ENCODE measurements at places on chromosomes 5 and 9. TPM values are rescaled to one million over a fixed set of nuclear protein-coding genes. Genes with fewer than 3 reads are reported as not detected.

The HRCT1 gene
- 2.9 TPM for total RNA-seq

The FREM1 gene
- 5.8 TPM for total RNA-seq

The PRLR gene
- 16.7 TPM for total RNA-seq

The MSX2 gene
- 8.8 TPM for total RNA-seq

The CEL gene
- 5.2 TPM for total RNA-seq

The FBXW5 gene
- total RNA-seq = 137 TPM

The SLC6A18 gene
- not detected for total RNA-seq

The IFNA2 gene
- total RNA-seq = not detected

The SPRY4 gene
- 7.9 TPM for total RNA-seq

The PCDHA1 gene
- total RNA-seq = not detected

The ADAMTS6 gene
- 2.3 TPM for total RNA-seq

The CRAT gene
- 42.3 TPM for total RNA-seq

The PAEP gene
- total RNA-seq = not detected

The PTGES2 gene
- 47.4 TPM for total RNA-seq

The FAM151B gene
- total RNA-seq = 3.3 TPM

The CCDC180 gene
- total RNA-seq = 2.8 TPM

The SPACA9 gene
- 9.9 TPM for total RNA-seq

The FBXL7 gene
- total RNA-seq = 5.9 TPM

The PCDHA4 gene
- total RNA-seq = 0.21 TPM

The NMUR2 gene
- total RNA-seq = not detected

The PCDHA10 gene
- total RNA-seq = 0.68 TPM

The IRX4 gene
- total RNA-seq = 24.0 TPM

The TAL2 gene
- total RNA-seq = not detected

The SLC34A1 gene
- not detected for total RNA-seq

The IFNA4 gene
- not detected for total RNA-seq

The TMOD1 gene
- total RNA-seq = 3.8 TPM

The ARL14EPL gene
- not detected for total RNA-seq

The SHC3 gene
- 4.8 TPM for total RNA-seq

The ZNF346 gene
- 29.0 TPM for total RNA-seq

The C5orf58 gene
- total RNA-seq = not detected

The CFAP77 gene
- total RNA-seq = not detected

The F2R gene
- total RNA-seq = 48.6 TPM

The CTXN3 gene
- not detected for total RNA-seq

The IFNA13 gene
- not detected for total RNA-seq

The LMAN2 gene
- 160 TPM for total RNA-seq

The EPB41L4A gene
- total RNA-seq = 13.9 TPM

The GABRG2 gene
- not detected for total RNA-seq

The SPINK13 gene
- not detected for total RNA-seq

The STRBP gene
- total RNA-seq = 18.4 TPM

The DMXL1 gene
- total RNA-seq = 79.1 TPM

The NOXA1 gene
- total RNA-seq = 4.5 TPM

The SPATA31C1 gene
- not detected for total RNA-seq

The GPR151 gene
- not detected for total RNA-seq

The CFAP90 gene
- not detected for total RNA-seq

The SLC2A8 gene
- 17.2 TPM for total RNA-seq

The PFN3 gene
- not detected for total RNA-seq

The SEMA5A gene
- total RNA-seq = 31.7 TPM

The ZCCHC7 gene
- total RNA-seq = 22.4 TPM

The GARIN3 gene
- not detected for total RNA-seq

The ELOVL7 gene
- 16.6 TPM for total RNA-seq

The BHMT gene
- 0.64 TPM for total RNA-seq

The SLC6A3 gene
- 0.16 TPM for total RNA-seq
